Vagina (tissue), 2 donors: ENCODE measurements at places on chromosomes 13 and 19.

DNA sequence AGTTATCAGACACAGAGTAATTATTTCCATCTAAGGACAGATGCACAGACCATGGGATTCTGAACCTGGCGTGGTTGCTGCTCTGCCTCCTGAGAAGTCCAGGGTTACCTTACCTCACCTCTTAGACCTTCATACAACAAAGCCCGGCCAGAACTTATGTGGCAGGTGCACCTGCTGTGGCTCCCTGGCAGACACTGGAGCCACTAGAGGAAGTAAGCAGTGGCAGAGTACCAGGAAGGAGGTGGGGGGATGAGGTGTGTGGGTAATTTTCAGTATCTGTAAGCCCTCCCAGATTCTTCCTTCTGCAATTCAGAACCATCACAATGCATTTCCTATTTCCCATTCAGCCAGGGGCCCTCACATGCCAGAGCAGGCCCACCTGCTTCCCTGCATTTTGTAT lies 106.1 kb upstream of the DOCK9 start:
- no peak for DNase-seq
- H3K4me1 ChIP-seq, result peaks cover 25% of the 10 kb centered on the region
- H3K36me3 ChIP-seq, result no peaks in the 10 kb centered on the region
- H3K4me3 ChIP-seq, result no peak overlapping the region
- no peaks in the 10 kb centered on the region for H3K27me3 ChIP-seq
- H3K27ac ChIP-seq, result peak overlapping the region; percentile 33

- no peak for DNase-seq
- H3K27me3 ChIP-seq, result no peaks in the 10 kb centered on the region
- H3K4me3 ChIP-seq, result no peak overlapping the region
- H3K27ac ChIP-seq, result peak overlapping the region; percentile 88
- H3K4me1 ChIP-seq, result peaks cover 60% of the 10 kb centered on the region
Measured at GRCh38 chr19:33290956-33291622, 11.2 kb downstream of the CEBPA start.

DNA sequence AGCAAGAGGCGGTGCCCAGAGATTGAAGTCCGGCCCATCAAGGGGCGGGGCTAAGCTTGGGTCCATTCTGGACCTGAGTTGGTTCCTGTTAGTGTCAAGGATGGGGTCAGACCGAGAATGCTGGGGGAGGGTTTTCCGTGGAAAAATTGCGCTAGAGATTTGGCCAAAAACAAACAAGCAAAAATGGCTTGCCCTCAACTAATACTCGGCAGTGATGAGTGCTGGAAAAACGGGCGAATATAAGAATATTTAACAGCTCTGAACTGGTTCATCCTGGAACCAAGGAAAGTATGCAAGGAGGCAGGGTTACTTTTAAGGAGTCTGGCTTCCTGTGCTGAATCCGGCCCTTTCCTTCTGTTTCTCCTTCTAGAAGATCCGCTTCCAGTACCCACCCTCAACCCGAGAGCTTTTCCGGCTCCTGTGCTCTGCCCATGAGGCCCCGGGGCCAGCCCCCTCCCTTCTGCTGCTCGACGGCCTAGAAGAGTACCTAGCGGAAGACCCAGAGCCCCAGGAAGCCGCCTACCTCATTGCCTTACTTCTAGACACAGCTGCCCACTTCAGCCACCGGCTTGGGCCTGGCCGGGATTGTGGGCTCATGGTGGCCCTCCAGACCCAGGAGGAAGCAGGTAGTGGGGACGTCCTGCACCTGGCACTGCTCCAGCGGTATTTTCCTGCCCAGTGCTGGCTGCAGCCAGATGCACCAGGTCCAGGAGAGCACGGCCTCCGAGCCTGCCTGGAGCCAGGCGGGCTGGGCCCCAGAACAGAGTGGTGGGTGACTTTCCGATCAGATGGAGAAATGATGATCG lies 880 bp downstream of the SWSAP1 start:
- H3K27me3 ChIP-seq, result no peaks in the 10 kb centered on the region
- H3K27ac ChIP-seq, result peak overlapping the region; percentile 86
- H3K36me3 ChIP-seq, result no peaks in the 10 kb centered on the region
- no peak for DNase-seq
- peak overlapping the region; percentile 64 for H3K4me3 ChIP-seq
- H3K4me1 ChIP-seq, result peaks cover 58% of the 10 kb centered on the region

DNA sequence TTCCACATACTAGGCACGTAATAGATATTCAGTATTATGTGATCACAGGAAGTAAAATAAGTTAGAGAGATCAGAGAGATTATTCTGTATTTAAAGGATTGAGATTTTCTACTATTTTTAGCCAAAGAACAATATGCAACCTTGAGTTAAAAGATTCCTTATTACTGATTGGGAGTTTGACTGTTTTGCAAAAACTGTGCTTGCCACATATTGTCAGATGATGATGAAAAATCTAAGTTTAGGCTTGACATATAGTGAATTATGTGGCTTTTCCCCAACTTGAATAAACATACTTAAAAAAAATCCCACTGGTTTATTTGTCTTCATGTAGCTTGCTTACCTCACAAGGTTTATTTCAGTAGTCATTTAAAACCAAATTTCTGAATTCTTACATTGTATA lies 194.4 kb downstream of the KCNRG start:
- H3K27ac ChIP-seq, result no peak overlapping the region
- H3K36me3 ChIP-seq, result no peaks in the 10 kb centered on the region
- H3K4me1 ChIP-seq, result no peaks in the 10 kb centered on the region
- H3K27me3 ChIP-seq, result no peaks in the 10 kb centered on the region
- no peak overlapping the region for H3K4me3 ChIP-seq
- no peak for DNase-seq

DNA sequence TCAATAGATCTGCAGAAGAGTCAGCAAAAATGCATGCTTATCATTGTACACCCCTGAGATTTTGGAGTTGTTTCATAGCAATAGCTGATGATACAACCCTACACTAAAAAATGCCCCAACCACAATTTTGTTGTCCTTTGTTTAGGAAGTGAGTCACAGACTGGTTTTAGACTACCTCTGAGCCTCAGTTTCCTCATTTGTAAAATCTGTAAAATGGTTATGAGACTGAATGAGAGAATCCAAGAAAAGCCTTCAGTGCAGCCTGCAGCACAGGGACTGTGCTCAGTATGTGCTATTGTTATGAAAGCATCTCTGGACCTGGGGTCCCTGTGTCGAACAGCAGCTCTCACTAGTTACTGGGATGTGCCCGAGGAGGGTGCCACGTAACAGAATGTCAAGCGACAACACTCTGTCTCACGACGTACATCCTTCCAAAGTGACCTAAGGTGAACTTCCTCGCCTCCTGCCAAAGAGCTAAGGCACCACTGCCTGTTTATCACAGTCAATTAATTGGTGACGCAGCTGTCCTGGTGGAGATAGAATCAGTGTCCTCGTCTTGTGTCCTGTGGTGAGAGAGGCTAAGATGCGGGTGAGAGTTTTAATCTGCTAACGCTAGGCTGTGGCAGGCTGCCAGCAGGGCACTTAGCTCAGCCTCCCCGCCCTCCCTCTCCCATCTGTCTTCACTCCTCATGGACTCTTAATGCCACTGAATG lies 18.1 kb downstream of the DHRS12 start:
- peak overlapping the region; percentile 75 for H3K27ac ChIP-seq
- DNase-seq, result no peak
- H3K4me3 ChIP-seq, result peak overlapping the region; percentile 0

DNA sequence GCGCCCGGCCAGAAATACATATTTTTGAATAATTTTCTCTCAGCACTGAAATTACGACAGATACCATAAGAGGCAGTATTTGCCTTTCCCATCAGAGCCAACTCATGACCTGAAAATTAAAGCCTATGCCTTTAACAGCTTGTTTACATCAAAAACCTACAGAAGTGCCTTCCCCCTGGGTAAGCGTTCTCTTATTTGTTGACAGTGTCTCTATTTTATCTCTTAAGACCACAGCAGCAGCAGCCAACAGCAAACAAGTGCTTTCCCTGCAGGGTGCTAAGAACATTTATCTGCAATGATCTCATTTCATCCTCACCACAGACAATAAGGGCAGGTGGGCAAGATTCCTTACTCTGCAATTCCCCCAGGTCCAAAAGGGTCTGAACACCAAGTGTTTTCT lies 6.0 kb downstream of the AKAP8L start:
- no peaks in the 10 kb centered on the region for H3K27me3 ChIP-seq
- H3K4me3 ChIP-seq, result no peak overlapping the region
- peaks cover 78% of the 10 kb centered on the region for H3K4me1 ChIP-seq
- no peak for DNase-seq
- no peak overlapping the region for H3K27ac ChIP-seq

DNA sequence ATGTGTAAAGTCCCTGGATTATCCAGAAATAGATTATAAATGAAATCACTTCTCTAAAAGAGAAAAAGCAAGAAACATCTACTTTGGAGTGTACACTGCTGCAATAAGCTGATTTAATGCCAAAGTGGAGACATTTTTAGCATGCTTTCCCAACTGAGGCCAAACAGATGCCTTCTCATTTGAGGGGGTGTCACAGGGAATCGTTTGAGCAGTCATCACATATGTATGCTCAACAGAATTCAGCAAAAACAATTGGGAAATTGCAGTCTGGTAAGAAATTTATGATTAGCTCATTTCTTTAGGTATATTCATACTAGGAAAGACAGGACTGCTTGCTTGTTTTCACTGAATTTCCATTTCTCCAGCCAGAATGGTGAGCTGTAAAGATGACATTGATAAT lies 27.3 kb upstream of the TPP2 start:
- H3K27me3 ChIP-seq, result no peaks in the 10 kb centered on the region
- no peak for DNase-seq
- H3K4me3 ChIP-seq, result no peak overlapping the region
- H3K36me3 ChIP-seq, result no peaks in the 10 kb centered on the region
- no peaks in the 10 kb centered on the region for H3K4me1 ChIP-seq

GRCh38 chr13:95295026-95295425 lies 6.2 kb downstream of the ABCC4 start:
- H3K4me3 ChIP-seq, result no peak overlapping the region
- no peaks in the 10 kb centered on the region for H3K27me3 ChIP-seq
- no peak overlapping the region for H3K27ac ChIP-seq
- peaks cover 5% of the 10 kb centered on the region for H3K4me1 ChIP-seq
- no peaks in the 10 kb centered on the region for H3K36me3 ChIP-seq
- no peak for DNase-seq

DNA sequence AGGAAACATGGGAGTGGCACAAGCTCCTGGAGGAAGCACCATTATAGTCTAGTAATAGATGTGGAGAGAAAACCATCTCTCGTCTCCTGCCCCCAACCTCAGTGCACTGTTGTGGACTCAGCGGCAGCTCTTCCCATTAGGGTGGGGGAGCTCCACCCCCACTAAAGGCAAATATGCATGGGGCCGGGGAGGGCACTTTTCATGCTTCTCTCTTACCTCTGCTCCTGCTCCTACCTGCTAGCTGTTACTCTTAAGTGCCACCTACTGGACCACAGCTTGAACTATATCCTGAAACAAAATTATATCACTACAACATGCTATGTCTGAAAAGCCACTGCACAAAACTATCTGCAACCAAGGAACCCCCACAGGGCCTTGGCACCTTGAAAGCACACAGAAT lies 112.6 kb upstream of the DACH1 start:
- H3K27ac ChIP-seq, result no peak overlapping the region
- H3K4me3 ChIP-seq, result no peak overlapping the region
- DNase-seq, result no peak

DNA sequence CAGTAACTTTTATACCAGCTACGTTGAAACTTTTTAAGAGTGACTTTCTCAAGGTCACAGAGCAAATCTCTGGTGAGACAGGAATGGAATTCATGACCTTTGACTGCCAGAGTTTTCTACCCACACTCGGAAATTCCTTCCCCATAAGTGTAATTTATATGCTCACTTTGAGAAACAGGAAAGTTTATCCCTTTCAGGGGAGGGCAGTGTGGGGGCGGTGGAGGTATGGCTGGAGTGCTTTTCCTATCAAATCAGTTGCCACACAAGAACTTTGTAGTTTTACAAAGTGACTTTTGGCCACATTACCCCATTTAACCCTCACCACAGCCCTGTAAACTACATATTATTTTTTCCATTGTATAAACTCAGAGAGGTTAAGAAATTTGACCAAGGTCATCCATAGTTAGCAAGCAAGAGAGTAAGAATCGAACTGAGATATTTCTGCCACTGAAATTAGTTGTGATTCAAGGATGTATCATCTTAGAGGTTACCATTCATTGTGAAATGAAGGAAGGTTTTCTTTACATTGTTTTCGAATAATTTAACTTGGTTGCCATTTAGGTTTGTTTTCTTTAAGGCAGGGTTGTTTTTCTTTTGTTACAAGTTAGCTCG lies 5.9 kb downstream of the KLF12 start:
- no peak overlapping the region for H3K4me3 ChIP-seq
- H3K4me1 ChIP-seq, result peaks cover 13% of the 10 kb centered on the region

- no peaks in the 10 kb centered on the region for H3K4me1 ChIP-seq
- H3K4me3 ChIP-seq, result no peak overlapping the region
- no peak for DNase-seq
- H3K27me3 ChIP-seq, result no peaks in the 10 kb centered on the region
- no peaks in the 10 kb centered on the region for H3K36me3 ChIP-seq
- no peak overlapping the region for H3K27ac ChIP-seq
Measured at GRCh38 chr19:45753548-45753947, 15.5 kb downstream of the SIX5 start.

GRCh38 chr13:89401264-89401675 lies 1730.1 kb downstream of the SLITRK5 start:
- H3K4me3 ChIP-seq, result no peak overlapping the region
- no peaks in the 10 kb centered on the region for H3K36me3 ChIP-seq
- DNase-seq, result no peak
- no peak overlapping the region for H3K27ac ChIP-seq
- H3K4me1 ChIP-seq, result no peaks in the 10 kb centered on the region

DNA sequence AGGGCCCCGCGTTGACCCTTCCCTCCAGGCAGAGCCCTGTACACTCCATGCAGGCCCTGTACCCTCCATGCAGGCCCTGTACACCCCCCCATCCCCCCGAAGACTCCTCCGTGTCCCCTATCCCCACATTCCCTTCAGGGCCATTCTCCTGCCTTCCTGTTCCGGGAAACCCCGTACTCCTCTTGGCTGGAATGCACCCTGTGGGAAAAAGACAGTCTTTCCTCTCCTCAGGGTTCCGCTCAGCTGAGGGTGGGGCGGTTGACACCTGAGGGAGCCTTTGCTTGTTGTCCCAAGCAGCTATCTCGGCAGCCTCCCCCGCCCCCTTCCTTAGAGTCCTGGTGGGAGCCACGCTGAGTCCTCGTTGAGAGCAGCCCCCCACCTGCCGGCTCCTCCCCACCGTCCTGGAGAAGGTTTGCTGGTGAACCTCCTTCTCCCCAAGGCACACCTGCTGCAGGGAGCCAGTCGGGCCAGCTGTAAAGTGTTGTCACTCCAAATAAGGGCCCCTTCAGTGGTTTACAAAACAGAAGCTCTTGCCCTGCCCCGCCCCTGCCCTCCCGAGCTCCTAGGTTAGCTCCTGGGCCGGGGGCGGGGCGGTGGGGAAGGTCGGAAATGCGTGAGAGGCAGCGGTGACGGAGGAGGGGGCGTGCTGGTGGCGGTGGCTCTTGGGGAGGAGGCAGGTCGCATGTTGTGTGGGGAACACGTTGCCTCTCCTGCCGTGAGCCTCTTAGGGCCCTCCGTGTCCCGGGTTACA lies 1.5 kb downstream of the GNA11 start:
- H3K27ac ChIP-seq, result peak overlapping the region; percentile 78
- peak overlapping the region; percentile 93 for H3K4me3 ChIP-seq
- peaks cover 60% of the 10 kb centered on the region for H3K4me1 ChIP-seq
- DNase-seq, result no peak

GRCh38 chr13:108346376-108346775 lies 76.9 kb downstream of the TNFSF13B start:
- H3K4me3 ChIP-seq, result no peak overlapping the region
- H3K27me3 ChIP-seq, result no peaks in the 10 kb centered on the region
- H3K4me1 ChIP-seq, result no peaks in the 10 kb centered on the region
